Bone marrow (tissue), 2 donors: ENCODE measurements at places on chromosomes 11 and 22.

GRCh38 chr22:43128116-43128515 lies 15.1 kb downstream of the MCAT start:
- no peak for DNase-seq

- DNase-seq, result no peak
Observed at GRCh38 chr22:40026641-40027040, 31.9 kb downstream of the FAM83F start.

DNA sequence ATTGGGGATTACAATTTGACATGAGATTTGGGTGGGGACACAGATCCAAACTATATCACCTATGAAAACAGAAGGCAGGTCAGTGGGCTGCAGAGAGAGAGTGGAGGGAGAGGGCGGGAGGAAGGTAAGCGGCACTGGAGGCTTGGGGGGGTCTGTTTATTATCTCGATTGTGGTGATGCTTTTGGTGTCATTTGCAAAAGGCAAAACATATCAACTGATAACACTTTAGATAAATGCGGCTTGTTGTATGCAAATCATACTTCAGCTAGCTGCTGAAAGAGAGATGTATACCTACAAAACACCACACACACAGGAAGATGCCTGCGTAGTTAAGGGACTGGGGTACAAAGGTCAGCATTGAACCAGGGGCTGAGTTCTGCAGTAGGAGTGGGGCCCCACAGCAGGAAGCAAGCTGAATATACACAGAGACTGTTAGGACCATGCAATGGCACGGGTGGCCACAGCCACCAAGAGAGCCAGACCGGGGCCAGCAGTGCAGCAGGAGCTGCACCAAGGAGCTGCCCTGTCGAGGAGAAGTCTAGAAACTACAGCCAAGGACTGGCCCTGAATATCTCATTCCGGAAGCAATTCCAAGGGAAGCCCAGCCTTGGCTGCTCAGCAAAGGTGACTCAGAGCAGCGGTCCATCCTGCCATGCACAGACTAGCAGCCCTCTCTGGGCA lies 23.8 kb upstream of the TOLLIP start:
- no peak for DNase-seq

DNA sequence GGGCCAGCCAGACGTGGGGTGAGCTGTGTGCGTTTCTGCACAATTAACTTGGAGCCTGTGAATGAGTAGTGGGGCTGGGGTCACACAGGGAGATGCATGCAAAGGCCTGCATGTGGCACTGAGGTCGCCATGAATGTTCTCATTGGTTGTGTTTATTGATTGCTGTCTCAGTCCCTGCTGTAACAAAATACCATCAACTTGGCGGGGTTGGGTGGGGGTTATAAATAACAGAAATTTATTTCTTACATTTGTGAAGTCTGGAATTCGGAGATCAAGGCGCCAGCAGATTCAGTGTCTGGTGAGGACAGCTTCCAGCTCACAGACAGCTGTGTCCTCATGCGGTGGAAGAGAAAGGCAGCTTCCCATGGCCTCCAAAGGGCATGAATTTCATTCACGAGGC lies 29.3 kb upstream of the PHF21B start:
- no peak for DNase-seq

DNA sequence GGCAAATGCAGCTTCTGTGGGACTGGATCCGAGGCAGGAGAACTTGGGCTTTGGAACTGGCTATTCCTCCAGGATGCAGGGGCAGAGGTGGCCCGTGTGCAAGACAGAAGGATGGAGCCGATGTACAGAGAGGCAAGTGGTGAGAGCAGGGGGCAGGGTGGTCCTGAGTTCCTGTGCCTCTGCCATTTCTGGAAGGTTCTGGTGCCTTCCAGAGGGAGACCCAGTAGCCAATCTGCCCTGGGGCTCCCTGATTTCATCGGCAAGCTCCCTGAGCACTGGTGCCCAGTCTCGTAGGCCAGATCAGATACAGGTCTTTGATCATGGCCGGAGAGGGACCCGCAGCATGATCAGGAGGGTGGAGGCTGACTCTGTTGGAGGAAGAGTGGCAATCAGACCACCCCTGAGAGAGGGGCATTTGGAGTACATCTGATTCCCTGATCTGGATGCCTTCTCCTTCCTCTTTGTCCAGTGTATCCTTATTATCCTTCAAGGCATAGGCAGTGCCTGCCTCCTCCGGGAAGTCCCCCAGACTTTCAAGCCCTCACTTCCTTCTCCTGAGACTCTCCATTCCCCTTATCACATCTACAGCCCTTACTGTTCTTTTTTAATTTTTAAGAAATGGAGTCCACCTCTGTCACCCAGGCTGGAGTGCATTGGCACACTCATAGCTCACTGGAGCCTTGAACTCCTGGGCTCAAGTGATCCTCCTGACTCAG lies 9.7 kb downstream of the MRGPRD start:
- no peak for DNase-seq

- DNase-seq, result no peak
Observed at GRCh38 chr22:48864748-48865147, 962.9 kb downstream of the BRD1 start.

GRCh38 chr22:48867891-48868290 lies 959.8 kb downstream of the BRD1 start:
- DNase-seq, result no peak

DNA sequence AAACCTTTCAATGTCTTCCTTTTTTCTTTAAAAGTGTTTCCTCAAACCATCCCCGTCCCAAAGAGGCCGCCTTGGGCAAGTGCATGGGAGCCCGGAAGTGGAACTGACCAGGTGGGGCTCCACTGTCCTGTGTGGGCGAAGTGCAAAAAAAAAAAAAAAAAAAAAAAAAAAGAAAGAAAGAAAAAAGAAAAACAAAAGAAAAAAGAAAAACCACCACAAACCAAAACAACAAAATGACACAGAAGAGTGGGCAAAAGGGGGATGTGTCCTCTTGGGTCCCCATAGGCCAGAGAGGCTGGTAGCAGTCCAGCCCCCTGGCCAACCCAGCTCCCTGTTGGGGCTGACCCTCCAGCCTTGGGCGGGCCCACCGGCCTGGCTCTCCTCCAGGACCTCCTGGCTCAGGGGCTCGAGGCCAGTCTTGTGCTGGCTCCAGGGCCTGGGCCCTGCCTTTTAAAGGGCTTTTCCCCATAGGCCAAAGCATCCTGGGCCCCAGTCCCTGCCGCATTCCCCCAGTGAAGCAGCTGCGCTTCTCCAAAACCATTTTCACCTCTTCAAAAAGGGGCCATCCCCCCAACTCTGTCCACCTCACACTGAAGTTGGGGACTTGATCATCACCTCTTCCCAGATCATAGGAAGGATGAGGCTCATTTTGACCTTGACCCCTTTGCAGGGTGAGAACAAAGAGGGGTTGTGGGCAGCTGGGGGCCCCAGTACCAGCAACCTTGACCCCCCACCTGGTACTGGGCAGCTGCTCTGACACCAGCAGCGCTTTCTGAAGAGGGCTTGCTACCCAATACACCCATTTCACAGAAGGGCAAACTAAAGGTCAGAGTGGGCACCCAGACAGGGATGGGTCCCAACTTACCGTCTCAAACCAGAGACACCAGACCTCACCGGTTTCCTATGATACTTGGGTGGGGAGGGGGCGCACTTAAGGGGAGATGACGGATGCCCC lies 9.4 kb downstream of the CBX6 start:
- DNase-seq, result no peak

GRCh38 chr22:44025171-44026065 lies 1.3 kb downstream of the PARVB start:
- DNase-seq, result no peak

DNA sequence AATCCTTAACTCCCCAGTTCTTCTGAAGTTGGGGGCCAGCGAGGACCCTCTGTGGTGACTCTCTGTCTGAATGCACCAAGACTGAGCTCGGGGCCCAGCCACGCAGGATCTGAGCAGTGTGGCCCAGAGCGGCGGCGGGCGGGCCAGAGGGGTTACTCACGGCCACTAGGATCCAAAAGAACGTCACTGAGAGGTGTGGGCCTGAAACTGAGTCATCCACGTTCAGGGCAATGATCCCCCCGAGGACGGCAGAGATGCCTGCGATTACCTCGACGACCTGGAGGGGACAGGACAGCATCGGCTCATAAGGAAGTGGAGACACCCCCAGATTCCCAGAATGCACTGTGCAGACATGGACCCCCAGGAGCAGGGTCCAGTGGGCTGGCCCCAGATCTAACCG lies 11.2 kb downstream of the MLC1 start:
- DNase-seq, result no peak

DNA sequence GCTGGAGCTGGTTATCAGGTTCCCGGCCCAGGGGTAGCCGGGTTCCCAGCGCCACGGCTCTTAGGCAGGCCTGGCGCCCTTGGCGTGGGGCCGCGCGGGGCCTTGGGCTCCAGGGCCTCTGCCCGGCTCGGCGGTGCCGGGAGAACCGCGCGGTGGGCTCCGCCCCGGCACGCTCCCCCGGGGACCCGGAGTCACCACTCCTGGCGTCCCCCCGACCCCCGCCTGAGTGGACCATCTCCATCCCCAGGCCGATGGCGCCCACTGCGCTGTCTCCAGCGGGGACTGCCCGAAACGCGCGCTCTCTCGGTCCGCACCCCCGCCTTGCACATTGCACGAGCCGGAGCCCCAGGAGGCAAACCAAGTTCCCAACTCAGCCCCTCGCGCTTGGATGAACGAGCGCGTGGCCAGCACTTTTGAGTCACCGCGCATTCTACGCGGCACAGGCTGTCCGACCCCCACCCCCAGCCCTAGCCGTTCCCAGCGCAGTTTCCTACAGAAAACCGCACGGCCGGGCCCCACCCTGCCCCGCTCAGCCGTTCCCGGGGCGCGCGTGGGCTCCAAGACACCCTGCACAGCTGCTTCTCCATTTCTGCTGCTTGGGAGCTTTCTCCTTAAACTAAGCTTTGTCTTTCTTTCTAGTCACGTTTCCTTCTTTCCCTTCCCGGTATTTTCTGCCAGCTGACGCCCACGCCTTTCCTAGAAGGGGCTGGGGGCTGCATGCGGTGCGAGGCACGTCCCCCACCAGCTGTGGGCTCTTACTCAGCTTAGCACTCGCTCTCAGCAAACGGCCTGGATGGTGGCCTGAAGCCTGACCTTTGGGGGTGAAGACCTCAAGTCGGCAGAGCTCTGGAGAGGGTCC lies 650 bp upstream of the CHID1 start:
- DNase-seq, result no peak

DNA sequence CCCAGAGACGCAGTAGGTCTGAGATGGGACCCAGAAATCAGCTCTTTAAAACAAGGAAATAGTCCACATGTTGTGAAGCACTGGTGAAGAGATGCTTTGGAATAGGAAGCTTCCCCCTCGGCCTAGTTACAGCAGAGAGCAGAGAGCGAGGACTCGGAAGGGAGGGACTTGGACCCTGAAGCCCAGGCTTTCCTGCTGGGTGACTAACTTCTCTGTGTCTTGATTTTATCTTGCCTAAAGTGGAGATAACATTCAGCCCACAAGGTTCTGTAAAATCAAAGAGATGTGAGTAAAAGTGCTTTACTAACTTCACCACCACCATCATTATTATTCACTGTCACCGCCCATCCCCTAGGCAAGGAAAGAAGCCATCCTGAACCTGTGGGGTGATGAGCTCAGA lies 58.4 kb downstream of the THAP12 start:
- no peak for DNase-seq

DNA sequence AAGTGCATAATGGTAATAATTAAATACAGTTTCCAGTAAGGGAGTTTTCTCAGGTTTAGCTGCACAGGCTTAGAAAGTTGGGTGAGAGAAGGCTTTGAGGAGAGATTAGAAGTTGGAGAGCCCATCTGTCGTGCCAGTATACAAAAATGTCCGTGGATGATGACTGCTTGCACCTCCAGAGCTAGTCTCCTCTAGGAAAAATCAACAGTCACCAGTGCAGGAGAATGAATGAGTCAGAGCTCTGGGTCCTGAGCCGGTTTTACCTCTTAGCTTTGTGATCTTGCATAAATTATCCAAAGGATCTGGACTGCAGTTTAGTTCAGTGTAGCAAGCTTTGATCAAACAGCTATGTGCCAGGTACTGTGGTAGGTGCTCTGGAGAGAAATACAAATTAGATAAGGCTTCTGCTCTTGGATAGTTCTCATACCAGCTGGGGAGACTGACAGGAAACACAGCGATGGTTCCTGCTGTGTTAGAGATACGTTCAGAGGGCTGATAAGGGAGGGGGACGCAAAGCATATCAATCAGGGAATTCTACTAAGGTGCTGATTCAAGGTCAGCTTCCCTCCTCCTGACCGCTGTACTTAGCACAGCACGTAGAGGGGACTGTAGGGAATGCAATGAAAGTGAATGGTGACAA lies 125.9 kb downstream of the TEAD1 start:
- no peak for DNase-seq

- DNase-seq, result no peak
Observed at GRCh38 chr11:62353841-62354240, 16.6 kb downstream of the ASRGL1 start.

DNA sequence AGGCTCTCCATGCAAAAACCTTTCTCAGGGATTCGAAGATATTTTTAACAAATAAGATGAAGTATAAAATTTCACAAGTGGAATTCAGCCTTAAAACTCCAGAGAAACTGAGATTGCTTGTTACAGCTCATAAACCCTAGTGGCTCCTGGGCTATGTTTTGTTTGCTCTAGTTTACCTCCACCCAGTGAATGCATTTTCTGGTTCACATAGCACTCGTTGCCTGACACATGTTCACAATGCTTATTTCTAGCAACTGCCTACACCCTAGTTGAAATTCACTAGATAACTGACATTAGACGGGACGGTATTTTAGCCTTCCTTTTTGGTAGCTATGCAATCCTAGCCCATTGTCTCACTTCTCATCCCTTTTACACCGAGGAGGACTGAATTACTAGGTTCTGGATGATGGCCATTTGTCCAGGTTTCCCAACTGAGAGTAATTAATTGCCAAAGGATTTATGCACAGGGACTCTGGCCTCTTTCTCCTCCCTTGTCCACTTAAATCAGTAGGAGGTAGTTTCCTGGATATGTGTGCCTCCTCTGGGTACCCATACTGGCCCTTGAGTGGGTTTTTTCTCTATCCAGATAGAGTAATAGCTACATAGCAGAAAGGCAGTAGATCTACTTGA lies 951.6 kb downstream of the DLG2 start:
- no peak for DNase-seq

DNA sequence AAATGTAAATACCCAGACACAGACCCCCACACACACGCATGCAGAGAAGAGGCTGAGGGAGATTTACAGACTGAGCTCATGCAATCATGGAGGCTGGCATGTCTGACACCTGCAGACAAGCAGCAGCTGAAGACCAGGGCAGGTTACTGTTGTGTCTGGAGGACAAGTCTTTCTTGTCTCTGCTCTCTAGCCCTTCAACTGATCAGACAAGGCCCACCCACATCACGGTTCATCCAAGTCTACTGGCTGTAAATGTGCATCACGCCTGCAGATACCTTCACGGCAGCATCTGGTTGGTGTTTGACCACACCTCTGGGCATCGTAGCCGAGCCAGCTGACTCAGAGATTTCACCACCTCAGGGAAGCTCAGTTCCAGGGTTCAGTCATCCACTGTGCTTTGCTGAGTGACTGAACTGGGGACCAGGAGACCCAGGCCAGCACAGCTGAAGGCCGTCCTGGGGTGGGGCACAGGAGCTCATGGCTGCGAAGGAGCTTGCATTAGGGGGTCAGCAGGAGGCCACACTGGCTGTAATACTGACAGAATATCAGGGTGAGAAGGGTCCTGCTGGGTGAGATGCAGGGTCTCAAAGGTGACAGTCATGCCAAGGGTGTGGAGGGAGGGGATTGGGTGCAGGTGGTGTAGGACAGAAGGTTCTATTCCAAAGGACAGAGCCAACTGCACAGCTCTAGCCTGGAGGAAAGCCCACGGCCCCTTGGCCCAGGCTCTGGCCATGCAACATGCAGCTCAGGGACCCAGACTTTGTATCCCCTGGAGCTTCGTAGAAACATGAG lies 304.9 kb downstream of the BRD1 start:
- no peak for DNase-seq
